ENCODE measurements at places on chromosomes 4 and X.
A peak's percentile ranks its signal among the peaks of the same experiment; 100 is the strongest.

DNA sequence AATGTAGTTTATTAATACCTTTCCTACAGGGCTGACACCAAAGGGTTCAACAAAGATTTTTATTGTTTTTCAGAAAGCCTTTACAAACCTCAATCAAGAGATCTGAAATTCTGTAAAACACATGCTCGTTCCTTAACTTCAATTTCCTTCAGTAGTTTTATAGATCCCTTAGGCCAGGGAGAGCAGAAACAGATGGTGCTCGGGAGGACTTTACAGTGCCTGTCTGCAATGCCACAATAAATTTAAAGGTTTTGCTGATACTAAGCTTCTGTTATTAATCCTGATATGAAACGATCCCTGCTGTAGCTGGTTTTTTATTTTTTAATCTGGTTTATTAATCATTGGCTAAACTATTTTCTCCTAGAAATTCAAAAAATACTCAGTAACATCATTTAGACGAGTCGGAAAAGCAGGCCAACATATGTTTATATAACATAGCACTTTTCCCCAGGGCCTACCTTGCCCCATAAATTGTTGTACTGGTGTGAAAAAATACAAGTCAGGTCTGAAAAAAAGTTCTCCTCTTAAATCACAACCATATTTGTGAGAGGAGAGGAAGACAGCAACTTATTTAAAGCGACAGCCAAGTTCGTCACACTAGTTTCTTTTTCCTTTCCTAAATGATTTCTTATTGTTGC lies 39.8 kb downstream of the SHISA3 start:
- no peak for DNase-seq

DNA sequence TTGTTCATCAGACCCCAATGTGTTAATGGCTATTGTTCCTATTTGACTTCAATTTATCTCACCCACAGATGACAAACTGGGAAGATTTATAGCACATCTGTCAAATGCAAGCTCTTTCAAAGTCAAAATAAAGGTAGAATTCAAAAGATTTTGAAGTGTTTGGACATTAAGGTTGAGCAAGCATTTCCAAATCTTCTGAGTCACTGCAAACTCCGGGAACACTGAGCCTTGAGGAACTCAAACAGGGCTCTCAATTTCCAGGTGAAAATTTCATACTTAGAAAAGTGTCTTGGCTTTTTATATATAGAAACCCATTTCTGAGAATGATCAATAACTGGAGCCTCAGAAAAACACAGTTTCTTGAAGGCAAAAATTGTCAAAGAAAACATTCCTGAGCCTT lies 199.5 kb upstream of the IGFBP7 start:
- no peak for DNase-seq

GRCh38 chr4:75653845-75654503 lies 19.2 kb downstream of the G3BP2 start:
- no peak for DNase-seq

GRCh38 chrX:121011254-121011653 lies 25.7 kb upstream of the CT47A1 start:
- DNase-seq, result no peak

DNA sequence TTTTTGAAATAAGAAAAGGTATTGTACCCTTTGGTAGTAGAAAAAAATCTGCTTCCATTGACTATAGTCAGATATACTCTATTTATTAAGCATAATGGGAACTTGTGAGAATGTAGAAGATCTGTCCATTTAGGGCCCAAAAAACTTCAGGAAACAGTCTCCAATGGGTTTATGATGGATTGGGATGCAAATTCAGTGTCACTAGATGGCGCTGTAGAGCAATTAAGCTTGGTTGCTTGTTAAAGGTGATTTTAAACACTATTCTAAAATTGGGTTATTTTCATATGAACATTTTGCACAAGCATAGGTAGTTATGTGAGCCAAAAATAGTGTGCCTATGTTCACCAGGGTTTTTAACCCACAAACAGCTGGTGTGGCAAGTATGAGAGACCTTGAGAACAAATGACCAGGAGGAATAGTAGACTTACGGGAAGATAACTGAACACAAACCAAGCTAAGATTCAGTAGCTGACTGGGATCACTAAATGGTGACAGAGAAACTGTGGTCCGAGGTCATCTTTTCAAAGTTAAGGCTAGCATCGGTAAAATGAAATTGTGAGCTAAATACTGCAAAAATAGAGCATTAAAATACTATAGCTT lies 80.3 kb upstream of the LSM6 start:
- peak; percentile 49 for DNase-seq

DNA sequence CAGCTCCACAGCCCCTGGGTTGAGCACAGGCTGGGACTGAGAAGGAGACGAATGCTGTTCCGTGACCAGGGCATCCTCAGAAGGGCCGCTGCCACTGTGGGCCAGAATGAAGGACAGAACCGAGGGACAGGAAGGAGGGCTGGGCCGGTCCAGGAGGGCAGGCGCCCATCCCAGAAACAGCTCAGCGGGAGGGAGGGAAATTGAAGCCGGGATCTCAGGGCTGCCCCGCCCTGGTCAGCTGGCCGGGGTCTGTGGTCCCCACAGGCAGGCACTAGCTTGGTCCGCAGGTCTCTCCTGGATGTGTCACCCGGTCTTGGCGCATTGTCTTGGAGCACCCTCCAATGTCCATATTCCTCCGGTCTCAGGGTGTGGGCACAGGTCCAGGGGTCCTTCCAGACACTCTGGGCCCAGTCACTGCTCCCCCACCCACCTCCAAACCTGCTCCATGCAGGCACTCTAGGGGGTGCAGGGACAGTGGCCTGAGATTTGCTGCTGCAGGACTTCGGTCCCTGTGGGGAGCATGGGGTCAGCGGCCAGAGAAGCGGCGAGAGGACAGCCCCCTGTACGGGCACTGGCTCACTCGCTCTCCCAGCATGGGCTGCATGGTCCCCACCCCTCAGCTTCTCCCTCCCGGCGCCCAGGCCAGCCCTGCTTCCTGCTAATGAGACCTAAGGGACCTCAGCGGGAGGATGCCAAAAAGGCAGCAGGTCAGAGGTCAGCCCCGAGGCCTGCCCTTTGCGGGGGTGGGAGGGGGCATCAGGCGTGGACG lies 23.9 kb upstream of the MXD4 start:
- no peak for DNase-seq

DNA sequence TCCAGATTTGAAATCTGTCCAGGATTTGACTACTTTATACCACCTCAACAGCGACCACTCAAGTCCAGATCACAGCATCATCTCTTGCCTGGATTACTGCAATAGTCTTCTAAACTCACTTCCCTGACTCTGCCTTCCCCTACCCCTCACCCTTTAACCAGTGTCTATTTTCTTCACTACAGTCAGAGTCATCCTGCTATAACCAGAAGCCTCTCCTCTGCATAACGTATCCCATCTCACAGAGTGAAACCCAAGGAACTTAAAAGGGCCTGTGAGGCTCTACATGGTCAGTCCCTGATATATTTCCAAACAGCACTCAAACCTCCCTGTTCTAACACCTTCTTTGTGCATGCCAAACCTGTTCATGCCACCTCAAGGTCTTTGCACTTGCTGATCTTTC lies 40.7 kb upstream of the SCOC start:
- DNase-seq, result no peak

DNA sequence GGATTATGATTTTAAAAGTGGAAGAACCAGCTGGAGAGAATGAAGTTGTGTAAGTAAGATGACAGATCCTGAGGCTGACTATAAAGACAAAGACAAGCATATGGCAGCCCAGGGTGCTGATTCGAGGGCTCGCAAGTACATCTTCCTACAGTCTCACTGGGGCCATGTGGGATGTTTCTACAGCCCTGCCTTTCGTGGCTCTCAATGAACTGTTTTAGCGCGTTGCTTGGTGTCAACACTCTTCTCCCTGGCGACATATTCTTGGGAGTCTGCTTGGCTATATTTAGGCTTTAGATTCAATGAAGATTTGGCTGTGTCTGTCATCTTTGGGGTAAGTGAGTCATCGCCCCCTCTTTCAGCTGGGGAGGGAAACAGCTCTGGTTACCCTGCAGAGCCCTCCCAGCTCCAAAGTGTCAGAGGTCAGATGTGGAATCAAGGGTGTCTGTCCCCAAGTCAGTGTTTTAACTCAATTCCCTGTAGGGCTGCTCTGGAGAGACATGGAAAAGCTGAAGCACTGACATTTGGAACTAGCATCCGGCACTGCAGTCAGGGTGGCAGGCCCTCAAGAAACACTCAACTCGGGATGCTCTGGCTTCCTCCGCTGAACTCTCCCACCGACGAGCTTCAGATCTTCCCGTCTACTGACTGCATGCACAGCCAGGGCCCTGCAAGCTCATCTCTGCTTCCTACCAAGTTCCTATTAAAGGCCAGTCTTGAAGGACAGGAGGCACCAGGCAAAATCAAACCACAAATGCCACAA lies 65.7 kb downstream of the GATB start:
- no peak for DNase-seq

DNA sequence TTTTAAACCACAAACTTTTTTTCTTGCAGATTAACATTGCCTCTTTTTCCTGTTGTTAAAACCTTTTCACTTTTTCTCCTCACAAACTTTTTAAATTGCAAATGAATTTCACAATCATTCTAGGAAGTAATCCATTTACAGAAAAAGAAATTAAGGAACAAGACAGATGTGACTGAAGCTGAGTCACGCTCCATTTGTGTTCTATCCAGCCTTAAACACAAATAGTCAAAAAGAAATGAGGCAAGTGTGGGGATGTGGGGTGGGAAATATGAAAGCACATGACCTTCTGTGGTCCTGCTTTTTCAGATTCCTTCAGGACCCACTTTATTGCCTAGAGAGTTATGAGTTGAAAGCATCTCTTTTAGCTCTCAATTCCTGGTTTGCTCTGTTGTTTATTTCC lies 197.0 kb downstream of the ADGRL3 start:
- DNase-seq, result no peak

- no peak for DNase-seq
Observed at GRCh38 chr4:141301216-141301615, 80.5 kb downstream of the ZNF330 start.

GRCh38 chr4:2741626-2742025 lies 14.5 kb downstream of the TNIP2 start:
- DNase-seq, result no peak

GRCh38 chr4:850323-850945 lies 24.5 kb upstream of the CPLX1 start:
- no peak for DNase-seq

DNA sequence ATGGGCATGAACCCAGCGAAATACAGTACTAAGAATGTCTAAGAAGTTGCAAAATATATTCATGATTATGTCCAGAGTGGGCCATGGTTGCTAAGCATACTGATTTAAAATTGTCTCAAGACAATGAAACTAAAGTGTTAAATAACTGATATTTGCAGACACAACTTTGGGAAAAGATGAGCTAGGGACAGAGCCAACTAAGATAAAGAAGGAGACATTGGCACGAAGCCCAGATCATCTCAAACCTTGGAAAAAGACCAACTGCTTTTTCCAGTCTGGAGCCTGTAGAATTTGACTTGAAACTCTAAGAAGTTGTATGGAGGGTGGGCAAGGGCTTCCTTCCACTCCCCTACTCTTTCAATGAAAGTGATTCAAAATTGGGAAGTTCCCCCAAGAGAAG lies 108.5 kb upstream of the GLRA2 start:
- DNase-seq, result no peak

DNA sequence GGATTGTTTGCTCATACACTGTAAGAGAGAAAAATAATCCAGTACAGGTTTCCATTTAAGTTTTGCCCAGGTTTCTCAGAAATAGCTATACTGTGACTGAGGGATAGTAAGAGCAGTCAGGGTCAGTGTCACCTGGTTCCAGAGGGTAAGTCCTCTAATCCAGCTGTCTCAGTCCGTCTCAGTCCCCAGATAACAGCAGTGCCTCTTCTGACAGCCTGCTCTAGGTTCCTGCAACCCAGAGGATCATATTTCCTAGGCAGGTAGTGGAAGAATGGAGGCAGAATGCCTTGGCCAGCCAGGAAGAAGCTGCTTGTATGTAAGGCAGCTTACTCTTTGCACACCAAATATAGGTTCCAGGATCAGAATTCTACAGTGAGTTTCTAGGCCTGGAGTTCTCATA lies 22.6 kb upstream of the GNRHR start:
- DNase-seq, result no peak

DNA sequence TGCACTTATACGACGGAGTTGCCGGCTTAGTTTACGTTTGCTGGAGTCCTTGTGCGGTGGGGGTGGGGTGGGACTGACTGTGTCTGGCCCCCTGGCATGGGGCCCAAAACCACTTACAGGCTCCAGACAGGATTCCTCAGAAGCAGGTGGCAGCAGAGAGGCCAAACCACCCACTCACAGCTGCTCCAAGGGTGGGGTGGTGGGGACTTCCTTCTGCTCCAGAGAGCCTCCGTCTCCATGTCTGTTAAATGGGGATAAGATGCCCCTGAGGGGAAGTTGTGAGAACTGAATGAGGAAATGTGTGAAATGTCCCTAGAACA lies 36.7 kb downstream of the PSAPL1 start:
- no peak for DNase-seq

DNA sequence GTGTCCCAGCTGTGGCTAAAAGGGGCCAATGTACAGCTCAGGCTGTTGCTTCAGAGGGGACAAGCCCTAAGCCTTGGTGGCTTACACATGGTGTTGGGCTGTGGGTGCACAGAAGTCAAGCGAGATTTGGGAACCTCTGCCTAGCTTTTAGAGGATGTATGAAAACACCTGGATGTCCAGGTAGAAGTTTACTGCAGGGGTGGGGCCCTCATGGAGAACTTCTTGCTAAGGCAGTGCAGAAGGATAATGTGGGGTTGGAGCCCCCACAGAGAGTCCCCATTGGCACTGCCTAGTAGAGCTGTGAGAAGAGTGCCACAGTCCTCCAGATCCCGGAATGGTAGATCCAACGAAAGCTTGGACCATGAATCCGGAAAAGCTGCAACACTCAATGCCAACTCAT lies 40.5 kb downstream of the UBA6 start:
- no peak for DNase-seq

- no peak for DNase-seq
Observed at GRCh38 chr4:110953191-110953590, 330.3 kb upstream of the PITX2 start.

- DNase-seq, result no peak
Observed at GRCh38 chr4:169249214-169249973, 21.4 kb downstream of the SH3RF1 start.

DNA sequence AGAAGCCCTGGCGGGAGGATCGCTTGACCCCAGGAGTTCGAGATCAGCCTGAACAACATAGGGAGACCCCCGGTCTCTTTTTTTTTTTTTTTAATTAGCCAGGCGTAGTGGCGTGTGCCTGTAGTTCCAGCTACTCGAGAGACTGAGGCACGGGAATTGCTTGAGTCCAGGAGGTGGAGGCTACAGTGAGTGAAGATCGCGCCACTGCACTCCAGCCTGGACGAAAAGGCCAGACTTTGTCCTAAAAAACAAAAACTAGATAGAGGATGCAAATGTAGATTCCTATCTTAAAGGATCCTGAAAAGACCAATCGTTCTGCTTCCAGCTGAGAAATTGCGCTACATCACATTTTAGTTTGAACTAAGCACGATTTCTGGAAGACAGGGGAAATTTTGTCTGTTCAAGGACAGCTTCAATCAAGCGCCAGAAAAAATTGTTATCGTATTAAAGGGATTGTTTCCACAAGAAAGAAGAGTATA lies 627 bp upstream of the HSD17B11 start:
- DNase-seq, result no peak

GRCh38 chr4:92455329-92455839 lies 151.6 kb downstream of the GRID2 start:
- DNase-seq, result no peak
